D341Med (cell line): ENCODE measurements at places on chromosomes 7 and 10.
A peak's percentile ranks its signal among the peaks of the same experiment; 100 is the strongest.

GRCh38 chr10:89351412-89351779, 23.6 kb downstream of the IFIT3 start:
- DNase-seq = no peak

GRCh38 chr7:29596593-29597178, 33.1 kb downstream of the PRR15 start:
- DNase-seq = no peak

GRCh38 chr10:110356628-110357245, 52.0 kb upstream of the SMNDC1 start:
- DNase-seq = no peak

- no peak for DNase-seq
Measured at GRCh38 chr10:14336736-14337135, 6.0 kb upstream of the FRMD4A start.

- DNase-seq = no peak
Measured at GRCh38 chr10:129319934-129320333, 147.1 kb upstream of the MGMT start.

DNA sequence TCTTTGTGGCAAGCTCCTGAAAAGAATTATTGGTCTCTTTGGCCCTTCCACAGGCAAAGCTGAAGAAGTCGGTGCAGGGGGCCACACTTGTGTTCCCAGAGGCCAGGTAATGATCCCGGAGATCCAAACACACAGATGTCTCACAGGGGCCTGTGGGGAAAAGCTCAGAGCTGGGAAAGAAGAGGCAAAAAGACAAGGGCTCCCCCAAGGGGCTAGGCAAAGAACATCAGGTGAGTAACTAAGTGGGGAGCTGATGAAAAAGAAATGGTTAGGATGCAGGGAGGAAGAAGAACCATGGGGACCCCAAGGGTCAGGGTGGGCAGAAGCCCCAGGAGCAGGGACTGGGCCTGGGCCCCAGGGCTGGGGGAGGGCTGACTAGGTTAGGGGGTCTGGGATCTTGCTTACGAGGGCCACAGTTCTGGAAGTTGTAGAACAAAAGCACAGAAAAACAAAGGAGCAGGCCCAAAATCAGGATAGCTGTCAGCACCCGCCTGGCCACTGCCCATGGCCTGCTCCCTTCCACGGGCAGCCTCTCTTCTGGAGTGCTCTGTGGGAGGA, 1.1 kb downstream of the KEL start:
- DNase-seq = no peak

DNA sequence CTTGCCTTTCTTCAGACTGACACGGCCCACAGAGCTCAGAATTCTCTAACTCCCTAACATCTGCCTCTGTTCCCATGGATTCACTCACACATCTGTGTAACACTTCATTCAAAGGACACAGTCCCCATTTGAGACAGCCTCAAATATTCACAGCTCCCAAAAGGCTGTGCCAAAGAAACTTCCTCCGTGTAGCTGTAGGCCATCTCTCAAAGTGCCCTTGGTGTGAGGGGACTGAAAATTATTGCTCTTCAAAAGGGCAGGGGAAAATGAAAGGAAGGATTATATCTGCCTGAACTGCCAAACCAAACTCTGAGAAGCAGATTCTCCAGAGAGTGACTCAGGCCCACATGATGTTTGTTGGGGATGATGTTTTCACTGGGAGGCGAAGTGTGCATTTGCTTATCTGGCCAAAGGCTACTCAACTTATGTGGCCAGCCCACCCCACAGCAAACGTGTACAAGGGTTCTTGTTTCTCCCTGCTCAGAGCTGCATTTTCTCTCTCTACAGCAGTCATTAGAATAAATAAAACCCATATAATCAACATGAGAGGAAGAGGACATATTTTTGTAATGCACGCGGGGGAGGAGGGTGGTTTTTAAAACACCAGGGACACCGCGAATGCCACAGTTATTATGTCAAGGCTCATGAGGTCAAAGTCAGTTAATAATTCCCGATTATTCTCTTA, 302.4 kb upstream of the NFE2L3 start:
- DNase-seq = no peak

DNA sequence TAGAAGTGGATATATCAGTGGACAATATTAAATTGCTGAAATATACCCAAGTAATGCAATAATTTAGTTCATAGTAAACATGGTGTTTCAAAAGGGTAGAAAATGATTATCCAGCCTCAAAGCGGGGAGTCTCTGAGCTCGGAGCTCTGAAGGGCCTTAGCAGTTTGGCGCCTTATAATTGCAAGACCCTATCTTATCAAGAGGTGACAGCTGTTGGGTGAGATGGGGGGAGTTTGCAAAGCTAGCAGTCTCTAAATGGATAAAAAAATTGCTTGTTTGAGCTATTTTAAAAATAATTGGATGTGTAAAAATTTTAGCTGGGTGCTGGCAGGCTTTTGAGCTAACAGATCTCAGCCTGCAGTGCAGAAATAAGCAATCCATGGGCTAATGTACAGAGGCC, 219.2 kb downstream of the CCSER2 start:
- DNase-seq = no peak

DNA sequence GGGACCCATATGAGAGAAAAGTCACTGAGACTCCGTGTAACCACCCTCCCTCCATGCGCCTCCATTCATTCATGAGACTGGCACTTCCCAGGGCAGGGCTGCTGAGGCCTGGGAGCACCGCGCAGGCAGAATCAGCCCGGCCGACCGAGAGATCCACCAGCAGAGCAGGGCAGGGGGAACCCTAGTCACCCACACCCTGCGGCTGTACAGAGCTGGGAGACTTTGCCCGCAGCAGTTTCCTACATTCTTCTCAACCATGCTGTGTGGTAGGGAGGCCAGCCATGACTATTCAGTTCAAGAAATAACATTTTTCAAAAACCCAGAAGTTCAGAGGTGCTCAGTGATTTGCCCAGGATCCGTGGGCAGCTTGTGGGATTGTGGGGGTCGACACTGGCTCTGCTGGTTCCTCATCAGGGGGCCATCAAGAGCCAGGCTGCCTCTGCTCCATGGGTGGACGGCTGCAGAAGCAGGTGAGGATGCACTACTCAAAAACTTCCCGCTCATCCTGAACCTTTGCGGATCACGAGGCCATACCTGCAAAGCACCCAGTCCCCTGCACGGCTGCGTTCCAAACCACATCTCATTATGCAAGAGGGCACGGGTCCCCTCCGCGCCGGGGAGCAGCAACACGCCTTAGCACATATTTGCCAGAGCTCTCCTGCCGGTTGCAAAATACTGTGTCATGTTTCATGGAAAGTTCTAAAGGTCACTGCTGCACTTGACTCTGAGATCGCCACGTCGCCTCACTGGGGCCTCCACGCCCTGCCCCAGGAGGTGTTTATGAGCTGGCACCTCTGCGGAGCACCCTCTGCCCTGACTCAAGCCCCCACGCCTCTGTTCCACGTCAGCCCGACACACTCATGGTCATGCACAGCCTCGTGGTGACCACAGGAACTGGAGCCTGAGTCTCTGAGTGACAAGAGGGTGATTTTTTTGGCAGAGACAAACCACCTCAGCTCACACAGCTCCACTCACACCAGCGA, 132.0 kb downstream of the PRKAG2 start:
- DNase-seq = no peak

DNA sequence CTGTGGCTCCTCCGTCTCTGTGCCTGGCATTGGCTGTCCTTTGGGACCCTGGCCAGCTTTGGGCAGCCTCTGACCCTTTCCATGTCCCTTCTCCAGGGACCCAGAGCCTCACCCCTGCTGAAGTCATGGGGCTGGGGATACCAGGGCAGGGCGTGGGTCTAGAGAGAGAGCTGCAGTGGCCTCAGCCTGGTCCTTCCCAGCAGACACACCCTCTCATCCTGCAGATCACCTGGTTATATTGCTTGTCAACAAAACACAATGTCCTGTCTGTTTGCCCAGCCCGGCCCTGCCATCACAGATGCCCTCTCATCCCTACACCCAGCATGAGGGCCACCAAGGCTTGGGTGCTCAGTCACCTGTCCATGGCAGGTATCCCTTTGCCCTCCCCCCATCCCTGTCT, 1.8 kb downstream of the MUC17 start:
- DNase-seq = no peak

DNA sequence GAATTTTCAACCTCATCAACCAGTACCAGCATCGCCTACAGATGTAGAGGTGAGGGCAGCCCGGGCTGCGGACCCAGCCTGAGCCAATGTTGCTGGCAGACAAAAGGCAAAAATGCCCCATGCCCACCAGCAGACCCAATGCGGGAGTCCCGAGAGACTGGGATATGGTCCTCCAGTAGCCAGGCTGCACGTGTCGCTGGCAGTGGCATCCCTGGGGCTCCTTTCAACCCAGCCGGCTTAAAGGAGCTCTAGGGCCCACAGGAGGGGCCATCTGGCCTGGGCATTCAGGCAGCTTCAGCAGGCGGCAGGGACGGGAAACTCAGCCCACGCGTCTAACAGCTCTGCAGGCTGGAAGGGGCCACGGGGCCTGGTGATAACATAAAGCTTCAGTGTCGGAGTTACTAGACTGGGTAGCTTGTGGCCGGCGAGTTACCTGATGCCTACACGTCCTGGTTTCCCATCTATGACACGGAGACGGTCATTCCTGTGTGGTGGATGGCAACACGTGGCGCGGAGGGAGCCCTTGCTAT, 70.7 kb downstream of the PROSER2 start:
- DNase-seq = no peak

GRCh38 chr10:129545261-129545660, 78.2 kb downstream of the MGMT start:
- DNase-seq = no peak

DNA sequence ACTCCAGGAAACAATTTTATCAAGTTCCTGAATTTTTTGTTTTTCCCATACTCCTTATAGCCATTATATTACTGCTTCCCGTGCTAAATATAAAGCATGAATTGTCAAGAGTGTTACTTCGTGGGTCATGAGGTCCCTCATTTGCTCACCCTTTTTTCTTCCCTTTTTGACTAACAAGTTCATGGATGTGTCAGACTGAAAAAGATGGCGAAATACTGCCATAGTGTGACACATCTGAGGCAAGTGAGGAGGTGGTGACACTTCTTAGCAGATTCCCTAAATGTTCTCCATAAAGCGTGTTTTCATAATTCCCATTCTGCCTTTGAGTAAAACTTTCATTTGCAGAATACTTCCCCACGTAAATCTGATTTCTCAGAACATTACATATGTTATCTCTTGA, 269.6 kb upstream of the FZD1 start:
- no peak for DNase-seq

DNA sequence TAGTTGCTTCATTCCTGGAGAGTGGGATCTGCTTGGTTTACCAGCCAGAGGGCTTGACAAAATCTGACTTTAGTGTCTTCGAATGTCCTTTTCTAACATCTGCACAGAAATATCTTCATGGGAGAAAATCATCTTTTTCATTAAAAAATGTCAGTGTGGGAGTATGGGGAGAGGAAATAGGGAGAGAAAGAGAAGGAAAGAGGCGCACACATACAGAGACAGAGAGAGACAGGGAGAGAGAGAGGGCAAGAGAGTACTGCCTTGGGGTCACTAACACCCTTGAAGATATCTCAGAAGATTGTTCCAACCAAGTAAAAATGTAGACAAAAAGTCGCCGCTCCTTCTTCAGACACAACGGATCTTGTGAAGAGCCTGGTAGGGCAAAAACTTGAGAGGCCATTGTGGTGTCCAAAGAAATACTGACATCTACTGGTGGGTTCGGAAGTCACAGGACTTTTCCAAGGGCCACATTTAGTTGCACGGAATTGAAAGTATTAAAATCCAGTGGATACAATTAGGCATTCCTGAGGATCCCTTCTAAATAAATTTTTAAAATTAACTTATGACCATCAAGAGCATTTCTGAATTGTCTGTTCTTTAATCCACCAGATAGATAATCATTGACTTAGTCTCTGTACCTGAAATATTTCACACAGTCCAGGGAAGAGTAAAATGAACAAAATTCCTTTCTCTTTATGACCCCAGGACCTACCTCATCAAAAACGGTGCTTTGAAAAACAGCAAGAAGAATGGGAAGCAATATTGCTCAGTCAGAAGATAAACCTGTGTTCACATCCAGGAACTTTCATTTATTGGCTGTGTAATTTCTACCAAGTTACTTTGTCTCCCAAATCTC, 29.7 kb downstream of the VIM start:
- DNase-seq = peak; percentile 69

DNA sequence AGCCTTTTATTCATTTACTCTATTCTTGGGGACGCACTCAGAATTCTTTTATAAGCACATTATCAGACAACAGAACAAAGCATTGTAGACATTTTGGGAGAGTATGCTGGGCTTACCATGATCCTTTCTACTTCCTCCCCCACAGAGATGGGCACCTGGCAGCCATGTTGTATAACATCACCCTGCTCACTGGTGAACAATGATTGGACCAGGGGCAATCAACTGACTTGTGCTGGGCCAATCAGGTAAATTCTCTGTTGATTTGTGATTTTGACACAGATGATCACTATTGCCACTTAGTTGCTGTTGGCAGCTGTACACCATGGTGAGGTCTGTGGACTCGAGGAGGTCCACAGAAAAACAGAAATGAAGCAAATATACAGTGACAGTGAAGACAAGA, 43.7 kb downstream of the WNT2 start:
- DNase-seq = no peak

- no peak for DNase-seq
Measured at GRCh38 chr7:45293295-45293942, 135.8 kb downstream of the RAMP3 start.

DNA sequence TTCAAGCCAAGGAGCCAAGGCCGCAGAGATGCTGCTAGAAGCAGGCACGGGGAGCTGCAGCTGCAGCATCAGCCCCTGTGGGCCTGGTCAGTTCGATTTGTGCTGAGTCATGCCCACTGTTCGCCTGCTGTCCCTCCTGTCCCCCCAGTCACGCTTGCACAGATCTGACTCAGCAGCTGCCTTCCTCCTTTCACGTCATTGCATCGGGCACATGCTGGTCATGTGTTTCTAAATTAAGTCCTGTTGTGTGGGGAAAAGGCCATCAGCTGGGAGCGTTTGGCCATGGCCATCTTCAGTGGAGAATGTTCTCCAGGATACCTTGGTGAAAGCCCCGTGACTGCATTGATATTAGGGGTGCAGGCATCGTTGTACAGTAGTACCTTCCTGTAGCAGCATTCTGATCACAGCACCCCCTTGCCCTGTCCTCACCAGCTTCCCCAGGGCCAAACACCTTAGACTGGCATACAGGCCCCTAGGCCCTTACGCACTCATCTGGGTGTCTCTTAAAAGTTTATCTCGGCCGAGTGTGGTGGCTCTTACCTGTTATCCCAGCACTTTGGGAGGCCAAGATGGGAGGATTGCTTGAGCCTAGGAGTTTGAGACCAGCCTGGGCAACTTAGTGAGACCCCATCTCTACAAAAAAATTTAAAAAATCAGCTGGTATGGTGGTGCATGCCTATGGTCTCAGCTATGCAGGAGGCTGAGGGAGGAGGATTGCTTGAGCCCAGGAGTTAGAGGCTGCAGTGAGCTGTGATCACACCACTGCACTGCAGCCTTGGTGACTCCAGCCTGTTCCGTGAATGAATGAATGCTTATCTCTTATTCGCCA, 23.2 kb downstream of the POR start:
- no peak for DNase-seq

- peak; percentile 96 for DNase-seq
Measured at GRCh38 chr7:139035586-139036353, at the start of gene ZC3HAV1L. Gene ZC3HAV1L (minus strand): TSS chr7:139036042. CDS start chr7:139036017, 25 bp downstream.
